ENCODE measurements at places on chromosomes 1 and 21.

DNA sequence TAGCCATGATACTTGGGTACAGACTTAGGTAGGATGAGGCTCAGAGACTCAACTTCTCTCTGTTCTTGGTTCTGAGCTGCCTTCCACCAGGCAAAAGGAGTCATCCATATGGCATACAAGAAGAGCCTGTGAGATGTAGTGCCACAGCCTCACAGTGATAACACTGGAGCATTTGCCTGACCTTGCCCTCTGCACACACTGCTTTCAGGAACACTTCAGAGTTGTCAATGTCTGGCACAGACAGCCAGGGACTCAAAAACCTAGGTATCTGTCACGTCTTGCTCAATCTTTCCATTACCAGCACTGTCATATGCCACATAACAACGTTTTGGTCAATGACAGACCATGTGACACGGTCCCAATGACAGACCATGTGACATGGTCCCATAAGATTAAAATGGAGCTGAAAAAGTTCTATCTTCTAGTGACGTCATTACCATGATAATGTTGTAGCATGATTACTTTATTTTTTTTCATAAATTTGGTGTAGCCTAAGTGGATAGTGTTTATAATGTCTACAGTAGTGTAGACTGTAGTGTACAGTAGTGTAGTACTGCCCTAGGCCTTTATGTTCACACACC lies 199.9 kb upstream of the CTTNBP2NL start:
- no peak for DNase-seq

DNA sequence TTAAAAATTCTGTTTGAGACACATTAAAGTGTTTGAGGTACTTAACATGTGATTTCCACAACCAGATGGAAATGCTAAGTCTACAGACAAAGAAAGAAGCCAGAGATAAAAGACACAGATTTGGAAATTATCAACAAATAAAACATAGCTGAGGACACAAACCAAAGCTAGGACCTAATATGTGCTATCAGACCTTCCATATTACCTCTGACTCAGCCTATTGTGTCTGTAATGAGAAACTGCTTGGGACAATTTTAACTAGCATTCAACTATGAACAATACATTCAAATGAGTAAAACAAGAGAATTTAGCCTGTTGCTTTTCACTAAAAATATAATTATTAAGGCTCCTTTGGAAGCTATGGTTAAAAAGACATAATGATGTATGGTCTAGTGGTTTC lies 54.6 kb downstream of the WNT2B start:
- DNase-seq, result no peak

DNA sequence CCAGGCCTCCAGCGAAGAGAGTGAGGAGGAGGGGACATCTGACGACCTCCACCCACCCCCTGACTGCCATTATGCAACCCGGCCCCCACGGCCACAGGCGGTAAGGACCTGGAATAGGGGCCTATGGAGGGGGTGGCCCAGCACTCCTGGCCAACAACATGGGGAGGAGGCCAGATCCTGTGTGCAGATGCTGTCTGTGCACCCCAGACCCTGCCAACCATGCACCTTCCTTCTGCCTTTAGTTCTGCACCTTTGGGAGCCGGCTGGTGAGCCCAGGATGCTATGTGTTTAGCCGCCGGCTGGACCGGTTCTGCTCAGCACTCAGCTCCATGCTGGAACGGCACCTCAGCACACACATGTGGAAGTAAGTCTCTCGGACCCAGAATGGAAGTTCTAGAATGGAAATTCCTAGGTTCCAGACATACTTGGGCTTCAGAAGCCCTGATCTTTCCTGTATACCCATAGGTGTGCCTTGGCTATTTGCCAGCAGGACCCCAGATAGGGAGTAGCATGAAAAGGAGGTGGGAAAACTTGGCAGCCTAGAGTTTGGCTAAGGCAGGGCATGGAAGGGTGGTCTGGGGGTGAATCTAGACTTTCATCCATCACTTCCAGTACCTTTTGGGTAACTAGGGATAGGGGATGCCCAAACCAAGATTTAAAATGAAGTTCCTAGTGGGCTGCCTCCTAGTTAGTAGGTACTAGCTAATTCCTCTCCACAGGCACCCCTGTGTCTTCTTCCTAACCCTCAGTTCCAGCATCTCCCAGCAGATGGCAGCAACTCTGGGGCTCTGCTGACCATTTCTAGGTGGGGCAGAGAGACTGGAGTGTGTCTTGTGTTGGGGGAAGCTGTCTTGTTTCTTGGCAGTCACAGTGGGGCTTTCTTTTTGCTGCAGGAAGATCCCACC lies 3.6 kb upstream of the CYB561D1 start:
- DNase-seq, result peak; percentile 60

DNA sequence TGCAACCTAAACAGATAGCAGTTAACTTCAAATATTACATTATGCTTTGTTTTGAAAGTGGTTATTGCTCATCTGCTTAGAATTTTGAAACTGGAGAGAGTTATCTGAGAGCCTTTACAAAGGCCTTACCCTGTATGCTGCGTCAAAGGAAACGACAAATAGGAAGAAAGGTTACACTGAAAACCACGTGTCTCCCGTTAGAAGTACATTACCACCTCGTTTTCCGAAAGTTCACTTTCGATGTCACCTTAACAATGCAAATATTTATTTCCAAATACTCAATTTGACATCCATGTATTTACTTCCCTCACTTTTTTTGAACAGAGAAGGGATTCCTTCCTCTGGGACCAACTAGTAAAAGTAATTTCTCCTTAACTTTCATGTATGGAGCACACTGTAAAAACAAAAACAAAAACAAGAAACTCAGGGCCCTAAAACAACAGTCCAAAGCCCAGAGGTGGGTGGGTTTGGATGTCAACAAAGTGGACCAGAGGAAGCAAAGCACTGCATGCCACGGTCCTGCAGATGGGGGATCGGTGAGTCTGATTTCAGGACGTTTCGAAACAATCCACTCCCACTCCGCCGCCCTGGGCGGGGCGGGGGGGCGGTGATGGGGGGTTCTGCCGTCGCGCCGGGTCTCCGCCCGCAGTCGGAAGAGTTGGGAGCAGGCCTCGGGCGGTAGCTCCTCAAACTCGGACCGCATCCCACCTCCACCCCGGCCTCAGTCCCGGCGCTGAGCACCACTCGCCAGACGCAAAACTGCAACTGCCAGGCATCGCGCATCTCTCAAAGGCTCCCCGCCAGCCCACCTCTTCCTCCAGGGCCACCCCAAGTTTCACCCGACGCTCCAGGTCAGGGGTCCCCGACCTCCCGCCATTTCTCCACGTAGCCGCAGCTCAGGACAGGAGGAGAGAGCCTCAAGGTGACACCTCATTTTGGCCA lies 841 bp downstream of the ADSS2 start:
- no peak for DNase-seq

DNA sequence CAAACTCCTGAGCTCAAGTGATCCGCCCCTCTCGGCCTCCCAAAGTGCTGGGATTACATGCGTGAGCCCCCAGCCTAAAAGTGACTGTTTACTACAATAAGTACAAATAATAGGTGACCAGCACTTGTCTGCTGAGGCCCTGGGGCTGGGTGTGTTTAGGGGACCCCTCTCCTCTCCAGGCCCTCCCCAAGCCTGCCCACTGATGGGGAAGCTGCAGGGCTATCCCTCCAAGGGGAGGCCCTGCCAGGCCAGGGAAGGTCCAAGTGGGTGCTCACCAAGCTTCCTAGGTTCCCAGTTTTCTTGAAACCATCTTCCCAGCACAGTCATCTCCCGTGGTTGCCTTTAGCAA lies 60.7 kb downstream of the H3-3A start:
- no peak for DNase-seq

- no peak for DNase-seq
Measured at GRCh38 chr21:35488946-35489345, 439.8 kb upstream of the RUNX1 start.

DNA sequence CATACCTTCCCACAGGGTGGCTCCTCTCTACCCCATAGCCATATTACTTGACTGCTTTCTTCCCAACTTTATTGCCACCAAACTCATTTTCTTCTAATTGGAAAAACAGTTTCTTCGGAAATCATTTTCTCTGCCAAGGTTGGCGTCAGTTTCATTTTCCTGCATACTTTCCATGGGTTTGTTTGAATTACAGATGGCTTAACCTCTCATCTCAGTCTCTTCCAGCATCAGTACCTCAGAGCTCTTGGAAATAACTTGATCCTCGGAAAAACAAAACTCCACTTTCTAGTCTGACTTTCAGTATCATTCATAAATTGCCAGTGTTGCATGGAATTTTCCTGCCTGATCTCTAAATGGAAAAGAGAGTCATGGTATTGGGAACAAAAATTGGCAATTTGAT lies 20.3 kb upstream of the PRDM2 start:
- DNase-seq, result no peak

DNA sequence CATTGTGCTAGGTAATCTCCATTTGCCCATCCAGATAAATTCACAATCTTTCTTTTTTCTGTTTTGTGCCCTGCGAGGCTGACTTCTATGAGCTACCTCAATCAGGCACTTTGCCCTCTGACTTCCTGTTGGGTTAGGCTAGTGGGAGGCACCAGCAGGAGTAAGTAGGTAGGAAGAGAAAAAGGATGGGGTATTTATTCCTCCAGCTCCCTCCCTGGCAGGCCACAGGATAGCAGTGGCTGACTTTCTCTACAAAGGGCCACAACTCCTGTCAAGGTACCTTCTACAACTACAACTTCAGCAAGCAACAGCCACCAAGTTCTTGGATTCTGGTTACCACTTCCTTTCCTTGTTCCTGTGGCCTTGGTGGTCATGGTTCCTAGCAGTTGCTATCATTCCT lies 18.8 kb upstream of the GORAB start:
- DNase-seq, result no peak

DNA sequence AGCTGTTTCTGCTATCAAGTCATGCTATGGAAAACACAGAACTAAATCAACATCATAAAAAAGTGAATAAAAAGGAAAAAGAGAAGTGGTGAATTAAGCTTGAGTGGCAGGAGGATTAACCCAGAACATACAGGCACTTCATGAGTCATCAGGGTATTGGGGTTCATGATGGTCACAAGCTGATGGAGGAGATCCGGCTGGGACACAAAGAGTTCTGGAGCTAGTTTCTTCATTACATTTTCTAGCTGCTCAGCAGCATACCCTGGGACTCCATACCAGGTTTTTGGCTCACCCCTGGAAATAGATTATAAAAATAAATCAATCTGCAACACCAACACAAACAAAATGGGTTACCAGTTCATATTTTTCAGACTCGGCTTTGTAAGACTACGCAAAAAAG lies 42.5 kb upstream of the SYT2 start:
- no peak for DNase-seq

- DNase-seq, result no peak
Measured at GRCh38 chr21:40334159-40334558, 466.9 kb downstream of the PCP4 start.

GRCh38 chr1:56542651-56543050 lies 36.7 kb downstream of the PLPP3 start:
- DNase-seq, result no peak
